Activated naive CD4-positive, alpha-beta T cell treated with anti-CD3 and anti-CD28 coated beads, Interleukin-2, amount 50 U/mL, for 72 hours (primary cell): ENCODE measurements at places on chromosomes 16 and 17.

GRCh38 chr16:11179574-11179973 is 76.4 kb downstream of the SOCS1 start:
- DNase-seq, result no peak

GRCh38 chr16:69130461-69130860 is 1.9 kb downstream of the CHTF8 start:
- no peak for DNase-seq

- no peak for DNase-seq
Measured at GRCh38 chr17:70773258-70773657, 603.9 kb downstream of the KCNJ2 start.

DNA sequence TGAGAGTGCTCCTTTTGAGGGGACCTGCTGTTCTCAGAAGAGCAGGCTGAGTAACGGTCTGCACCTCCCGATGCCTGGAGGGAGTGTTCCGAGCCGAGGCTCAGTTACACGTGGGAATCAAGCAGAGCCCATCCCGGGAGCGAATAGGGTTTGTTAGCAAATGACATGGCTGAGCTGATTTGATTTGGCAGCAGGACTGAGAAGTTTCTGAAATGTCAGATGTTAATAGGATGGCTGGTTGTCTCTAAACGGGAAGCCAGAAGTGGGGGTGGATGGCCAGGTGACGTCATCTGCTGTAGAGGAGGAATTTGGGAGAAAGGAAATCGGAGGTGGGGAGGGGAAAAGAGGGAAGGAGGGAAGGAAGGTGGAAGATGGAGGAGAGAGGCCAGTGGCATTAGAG is 128.0 kb downstream of the RAP1GAP2 start:
- DNase-seq, result no peak

DNA sequence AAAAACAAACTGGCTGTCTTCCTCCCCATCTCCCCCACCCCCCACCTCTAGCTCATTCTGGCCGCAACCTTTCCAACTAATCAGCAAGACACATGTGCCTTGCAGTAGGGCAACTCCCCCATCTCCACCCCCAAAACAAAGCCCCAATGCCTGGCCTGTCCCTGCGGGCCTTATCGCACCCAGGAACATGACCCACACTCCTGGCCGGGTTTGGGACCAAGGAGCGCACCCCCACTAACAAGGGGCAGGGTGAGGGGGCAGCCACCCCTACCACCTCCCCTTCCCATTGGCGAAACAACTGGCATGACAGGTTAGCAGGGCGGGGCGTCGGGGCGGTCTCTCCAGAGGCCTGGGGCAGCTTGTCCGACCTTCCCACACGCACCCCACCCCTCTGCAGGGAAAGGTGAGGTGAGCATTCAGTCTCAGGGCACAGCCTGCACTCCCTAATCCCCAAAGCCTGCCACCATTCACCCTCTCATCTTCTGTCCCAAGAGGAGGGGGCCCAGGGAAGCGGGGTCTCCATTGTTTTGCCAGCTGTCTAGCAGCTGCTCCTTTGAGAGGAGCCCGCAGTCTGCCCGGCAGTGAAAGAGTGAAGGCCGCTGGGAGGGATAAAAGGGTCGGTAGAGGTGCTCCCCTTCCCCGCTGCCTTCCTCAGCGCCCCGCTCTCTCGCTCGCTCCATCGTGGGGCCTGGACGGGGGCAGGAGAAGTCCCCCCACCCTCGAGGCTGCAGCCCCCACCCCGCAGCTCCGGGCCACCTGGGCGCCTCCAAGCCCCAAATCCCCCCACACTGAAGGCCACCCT is 765 bp downstream of the MYO18A start:
- no peak for DNase-seq

DNA sequence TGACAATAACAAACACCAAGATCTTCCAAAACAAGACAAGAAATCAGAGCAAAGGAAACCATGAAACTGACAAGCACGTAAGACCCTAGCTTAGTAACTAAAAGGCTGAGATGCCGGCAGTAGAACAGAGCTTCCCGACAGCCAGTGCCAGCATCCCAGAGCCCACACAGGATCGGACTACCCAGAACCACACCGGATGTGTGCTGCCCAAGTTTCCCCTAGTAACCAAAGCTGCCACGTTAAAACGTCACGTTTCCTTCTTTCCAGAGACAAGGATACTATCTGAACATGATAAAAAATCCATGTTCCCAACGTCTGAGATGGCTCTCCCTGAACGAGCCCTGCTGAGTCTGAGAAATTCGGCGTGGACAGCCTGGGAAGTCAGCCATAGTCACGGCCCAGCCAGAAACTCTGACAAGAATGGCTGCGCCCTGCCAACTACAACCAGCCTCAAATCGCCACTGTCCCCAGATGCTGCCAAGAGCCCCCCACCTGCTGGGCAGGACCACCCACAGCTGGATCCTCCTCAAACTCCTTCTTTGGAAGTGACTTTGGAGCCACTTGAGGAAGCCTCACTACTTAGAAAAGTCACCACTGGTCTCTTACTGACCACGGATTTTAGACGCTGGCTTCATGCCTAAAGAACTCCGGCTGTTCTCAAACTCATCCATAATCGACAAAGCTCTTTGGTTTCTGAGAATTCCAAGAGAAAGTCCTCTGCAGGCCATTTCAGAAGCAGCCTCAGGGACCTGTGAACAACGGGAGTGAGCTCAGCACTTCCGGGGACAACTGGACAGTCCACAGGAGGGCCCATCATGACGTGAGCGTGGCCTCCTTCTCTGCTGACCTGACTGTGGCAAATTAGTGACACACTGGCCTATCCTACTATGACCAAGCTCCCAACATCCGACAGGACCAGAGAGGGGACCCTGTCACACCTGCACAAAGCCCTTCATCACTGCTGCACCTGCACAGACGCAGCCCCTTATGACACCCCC is 16.7 kb downstream of the CCDC57 start:
- no peak for DNase-seq

- no peak for DNase-seq
Measured at GRCh38 chr16:580946-581498, 8.8 kb upstream of the RAB40C start.

DNA sequence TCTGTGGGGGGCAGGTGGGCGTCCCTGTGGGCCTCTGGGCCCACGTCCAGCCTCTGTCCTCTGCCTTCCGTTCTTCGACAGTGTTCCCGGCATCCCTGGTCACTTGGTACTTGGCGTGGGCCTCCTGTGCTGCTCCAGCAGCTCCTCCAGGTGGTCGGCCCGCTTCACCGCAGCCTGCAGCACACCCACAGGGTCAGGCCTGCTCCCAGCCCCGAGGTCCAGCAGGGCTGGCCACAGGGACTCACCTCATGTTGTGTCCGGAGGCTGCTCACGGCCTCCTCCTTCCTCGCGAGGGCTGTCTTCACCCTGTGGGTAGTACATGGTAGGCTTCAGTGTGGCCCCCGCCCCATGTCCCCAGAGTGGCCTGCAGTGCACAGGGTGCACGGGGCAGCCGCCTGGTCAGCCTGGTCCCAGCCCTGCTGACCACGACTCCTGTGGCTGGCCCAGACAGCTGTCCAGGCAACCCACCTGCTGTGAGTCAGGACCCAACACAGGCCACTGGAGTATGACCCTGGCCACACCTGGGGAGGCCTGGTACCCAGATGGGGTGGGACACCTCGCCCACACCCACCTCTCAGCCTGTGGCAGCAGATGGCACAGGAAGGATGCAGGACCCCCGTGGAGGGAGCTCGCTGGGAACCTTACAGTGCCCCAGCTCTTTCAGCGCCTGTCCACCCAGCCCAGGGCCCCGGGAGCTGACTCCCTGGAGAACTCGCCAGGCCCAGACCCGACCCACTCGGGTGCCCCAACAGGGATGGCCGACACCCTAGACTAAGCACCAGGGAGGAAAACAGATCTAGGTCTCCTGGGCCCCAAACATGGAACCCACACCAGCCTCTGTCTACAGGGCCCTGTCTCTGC is 23.9 kb upstream of the AATK start:
- DNase-seq, result no peak

GRCh38 chr16:30541502-30542329 is 7.1 kb upstream of the ZNF747 start:
- DNase-seq, result no peak

GRCh38 chr16:1374418-1375297 is 22.9 kb downstream of the GNPTG start:
- DNase-seq, result no peak

GRCh38 chr17:78113804-78114785 is 14.5 kb downstream of the TMC6 start:
- peak; percentile 37 for DNase-seq

- DNase-seq, result no peak
Measured at GRCh38 chr16:3119701-3120408, 7.5 kb downstream of the ZNF205 start.

- DNase-seq, result no peak
Measured at GRCh38 chr17:50146230-50146926, 4.1 kb downstream of the PPP1R9B start.

- DNase-seq, result peak; percentile 50
Measured at GRCh38 chr17:59601130-59601529, 18.6 kb upstream of the CLTC start.
